ENCODE measurements at places on chromosomes 2 and 18.

GRCh38 chr2:112850588-112850987 is 14.0 kb upstream of the IL1B start:
- no peak for DNase-seq

GRCh38 chr2:238286987-238287736 is 1.2 kb downstream of the PER2 start:
- no peak for DNase-seq

DNA sequence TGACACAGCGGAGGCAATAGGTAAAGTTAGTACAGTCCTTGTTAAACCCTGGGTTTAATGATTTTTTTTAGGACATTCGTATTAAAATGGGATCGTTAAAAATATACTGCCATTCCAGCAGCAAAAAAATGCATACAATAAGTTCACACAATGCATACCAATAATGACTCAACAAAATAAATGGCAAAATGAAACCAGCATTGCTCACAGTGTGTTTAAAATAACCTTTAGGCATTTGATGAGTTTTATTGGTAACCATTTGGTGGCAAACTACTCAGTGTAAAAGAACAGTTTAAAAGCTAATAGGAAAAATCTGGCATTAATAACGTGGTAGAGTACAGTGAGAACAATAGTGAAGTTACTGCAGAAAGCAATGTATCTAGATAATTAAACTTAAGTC is 539.0 kb upstream of the PIK3C3 start:
- DNase-seq = no peak

GRCh38 chr2:149329068-149329467 is 1.3 kb upstream of the LYPD6 start:
- no peak for DNase-seq

Data from kidney capillary endothelial cell (primary cell).